Muscle of arm (tissue), 14 donors: ENCODE measurements at places on chromosomes 6 and 20. TPM values are rescaled to one million over a fixed set of nuclear protein-coding genes. Genes with fewer than 3 reads are reported as not detected.

Gene TRIM31
- polyA plus RNA-seq, result not detected

Gene LGSN
- polyA plus RNA-seq, result not detected

Gene TREML2
- polyA plus RNA-seq, result 0.35 TPM

Gene PCK1
- 0.11 TPM for polyA plus RNA-seq

Gene SMAP1
- polyA plus RNA-seq, result 32.0 TPM

Gene NOX3
- polyA plus RNA-seq, result not detected

Gene FAM83D
- polyA plus RNA-seq, result 4.6 TPM

Gene HLA-DPA1
- polyA plus RNA-seq, result 44.7 TPM

Gene MDFI
- polyA plus RNA-seq, result 43.2 TPM

Gene C6orf15
- not detected for polyA plus RNA-seq

Gene PROCR
- 30.2 TPM for polyA plus RNA-seq

Gene MROH8
- 3.8 TPM for polyA plus RNA-seq

Gene GABRR1
- polyA plus RNA-seq, result 0.90 TPM

Gene BANF2
- polyA plus RNA-seq, result not detected

Gene LPIN3
- 5.3 TPM for polyA plus RNA-seq

GRCh38 chr20:32830437-32830836, 10.7 kb downstream of the MAPRE1 start:
- no peak for DNase-seq

DNA sequence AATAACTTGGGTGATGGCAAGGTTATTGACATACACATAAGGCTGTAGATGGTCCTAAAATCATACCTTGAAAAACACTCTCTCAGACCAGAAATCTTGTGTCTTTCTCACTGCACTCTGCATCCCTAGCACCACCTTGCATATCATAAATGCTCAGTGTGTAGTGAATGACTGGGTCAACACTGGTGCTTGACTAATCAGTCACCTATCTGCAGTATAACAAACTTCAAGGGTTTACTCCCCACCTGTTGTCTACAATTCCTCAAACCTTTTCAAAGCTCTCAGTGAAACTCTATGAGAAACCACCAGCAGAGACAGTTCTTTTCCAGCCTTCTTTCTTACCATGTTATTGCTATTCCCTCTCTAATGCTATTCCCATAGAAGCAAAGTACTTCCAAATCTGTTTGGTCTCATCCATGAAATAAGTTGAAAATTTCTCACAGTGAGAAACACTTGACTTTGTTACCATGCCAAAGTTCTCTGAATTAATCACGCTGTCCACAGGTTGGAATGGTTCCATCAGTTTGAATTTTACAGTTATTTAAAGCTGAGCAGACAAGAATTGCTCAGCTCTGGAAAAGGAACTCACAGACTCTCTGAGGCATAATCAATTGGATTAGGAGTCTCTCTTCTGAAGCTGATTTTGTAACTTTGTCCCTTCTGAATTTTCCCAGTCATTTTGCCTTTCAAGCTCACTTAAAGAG, 104.8 kb upstream of the EYA4 start:
- peak; percentile 44 for DNase-seq

- DNase-seq, result no peak
These were observed 5.2 kb upstream of the PLCB1 start for GRCh38 chr20:8126841-8127378.

- no peak for DNase-seq
These were observed 107.5 kb downstream of the DTNBP1 start for GRCh38 chr6:15555101-15556038.

- no peak for DNase-seq
These were observed 72.4 kb upstream of the NHSL1 start for GRCh38 chr6:138571585-138572166.

GRCh38 chr6:39296745-39297640, 17.2 kb downstream of the KCNK17 start:
- peak; percentile 60 for DNase-seq

GRCh38 chr20:44065401-44066340, 121.3 kb downstream of the JPH2 start:
- no peak for DNase-seq

GRCh38 chr6:56282391-56282790, 35.0 kb upstream of the COL21A1 start:
- DNase-seq, result no peak

DNA sequence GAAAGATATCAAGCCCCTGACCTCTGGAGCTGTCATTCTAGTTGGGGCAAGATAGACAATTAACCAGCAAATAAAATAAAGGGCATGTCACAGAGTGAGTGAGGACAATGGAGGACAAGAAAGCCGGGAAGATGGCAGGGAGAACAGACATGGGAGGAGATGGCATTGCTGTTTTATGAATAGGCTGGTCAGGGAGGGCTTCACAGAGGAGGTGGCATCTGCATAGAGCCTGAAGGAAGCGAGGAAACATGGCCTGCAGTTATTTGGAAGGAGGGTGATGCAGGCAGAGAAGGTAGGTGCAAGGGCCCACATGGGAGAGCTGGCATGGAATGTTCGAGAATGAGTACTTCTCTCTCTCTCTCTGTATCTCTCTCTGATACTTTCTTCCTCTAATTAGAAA, 63.7 kb downstream of the EFCAB8 start:
- DNase-seq, result no peak

DNA sequence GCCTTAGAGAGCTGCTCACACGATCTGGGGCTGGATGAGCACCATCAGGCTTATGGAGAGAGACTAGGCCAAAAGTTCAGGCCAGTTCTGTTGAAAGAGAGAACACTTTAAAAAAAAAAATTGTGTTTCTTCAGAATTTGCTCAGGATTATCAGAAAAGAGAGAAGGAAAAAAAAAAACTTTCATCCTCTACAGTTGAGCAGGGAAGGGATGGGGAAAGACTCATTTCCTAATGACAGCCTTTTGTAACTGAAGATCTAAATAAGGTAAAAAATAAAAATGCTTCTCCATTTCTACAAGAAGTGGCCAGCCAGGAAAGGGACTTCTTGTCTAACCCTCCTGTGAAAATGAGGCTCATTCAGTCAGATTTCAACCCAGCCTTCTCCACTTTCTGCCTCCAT, 134.8 kb downstream of the LY86 start:
- DNase-seq, result no peak

DNA sequence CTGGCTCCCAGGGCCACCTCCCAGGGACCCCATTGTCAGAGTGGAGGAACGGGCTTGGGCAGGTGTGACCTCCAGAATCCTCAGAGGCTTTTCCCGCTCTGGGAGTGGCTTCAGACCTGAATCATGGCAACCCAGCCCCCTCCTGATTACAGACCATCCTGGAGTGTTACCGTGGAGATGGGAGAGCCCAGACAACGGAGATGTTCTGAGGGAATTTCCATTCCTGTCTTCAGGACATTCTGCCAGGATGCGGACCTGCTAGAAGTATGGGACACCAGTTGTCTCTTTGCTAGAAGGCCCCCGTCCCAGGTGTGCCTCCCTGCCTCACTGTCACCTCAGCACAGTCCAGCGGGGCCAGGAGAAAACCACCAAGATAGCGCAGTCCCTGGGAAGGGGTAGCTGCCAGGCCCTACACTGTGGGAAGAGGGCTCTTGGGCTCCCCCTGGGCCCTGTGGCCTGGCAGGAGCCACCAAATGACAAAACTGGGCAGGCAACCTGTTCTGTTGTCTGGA, 109.9 kb downstream of the PSMB1 start:
- DNase-seq, result no peak

GRCh38 chr6:108168501-108169463, 3.0 kb downstream of the NR2E1 start:
- DNase-seq, result no peak

- DNase-seq, result no peak
These were observed 18.5 kb upstream of the GMDS start for GRCh38 chr6:2263896-2264295.

- DNase-seq, result no peak
These were observed 22.7 kb upstream of the TFAP2C start for GRCh38 chr20:56606174-56606945.

GRCh38 chr6:53437557-53438202, 88.9 kb upstream of the ELOVL5 start:
- DNase-seq, result peak; percentile 14

DNA sequence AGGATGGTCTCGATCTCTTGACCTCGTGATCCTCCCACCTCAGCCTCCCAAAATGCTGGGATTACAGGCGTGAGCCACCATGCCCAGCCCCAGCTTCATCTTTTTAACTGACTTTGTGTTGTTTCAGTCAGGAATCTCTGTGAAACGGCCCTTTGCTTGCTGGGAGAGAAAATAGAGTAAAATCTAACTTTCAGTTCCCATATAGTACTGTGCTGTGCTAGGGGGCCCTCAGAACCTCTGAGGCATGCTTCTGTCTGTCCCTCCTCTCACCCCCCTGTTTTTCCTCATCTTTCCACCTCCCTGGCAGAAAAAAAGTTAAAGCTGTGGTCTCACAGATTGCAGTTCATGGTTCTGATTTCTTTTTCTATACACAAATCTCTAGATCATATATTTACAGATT, 48.4 kb downstream of the LRP11 start:
- no peak for DNase-seq

- no peak for DNase-seq
These were observed 39.4 kb upstream of the PHACTR3 start for GRCh38 chr20:59564943-59565342.

- no peak for DNase-seq
These were observed 224.3 kb downstream of the ERMARD start for GRCh38 chr6:169975701-169976100.

- no peak for DNase-seq
These were observed 32.5 kb upstream of the DLGAP4 start for GRCh38 chr20:36273414-36274180.

GRCh38 chr6:26064619-26065257, 22.5 kb upstream of the HFE start:
- peak; percentile 45 for DNase-seq

DNA sequence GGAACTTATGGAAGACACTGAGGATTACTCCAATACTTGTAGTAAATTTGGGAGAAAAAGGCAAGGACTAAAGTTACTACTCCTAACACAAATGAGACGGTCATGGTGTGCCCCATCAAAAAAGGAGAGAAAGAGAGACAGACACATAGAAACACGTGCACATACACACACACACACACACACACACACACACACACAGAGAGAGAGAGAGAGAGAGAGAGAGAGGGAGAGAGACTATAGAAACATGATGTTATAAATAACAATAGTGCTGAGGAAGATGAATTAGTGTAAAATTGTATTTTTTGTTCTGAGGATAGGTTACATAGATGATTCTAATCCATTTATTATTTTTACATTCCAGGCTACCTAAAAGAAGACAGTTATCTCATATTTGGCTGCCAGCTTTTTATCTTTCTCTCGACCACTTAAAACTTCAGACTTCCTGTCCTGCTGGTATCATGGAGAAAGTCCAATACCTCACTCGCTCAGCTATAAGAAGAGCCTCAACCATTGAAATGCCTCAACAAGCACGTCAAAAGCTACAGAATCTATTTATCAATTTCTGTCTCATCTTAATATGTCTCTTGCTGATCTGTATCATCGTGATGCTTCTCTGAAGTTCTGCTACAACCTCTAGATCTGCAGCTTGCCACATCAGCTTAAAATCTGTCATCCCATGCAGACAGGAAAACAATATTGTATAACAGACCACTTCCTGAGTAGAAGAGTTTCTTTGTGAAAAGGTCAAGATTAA, 10.5 kb downstream of the PLN start:
- no peak for DNase-seq

DNA sequence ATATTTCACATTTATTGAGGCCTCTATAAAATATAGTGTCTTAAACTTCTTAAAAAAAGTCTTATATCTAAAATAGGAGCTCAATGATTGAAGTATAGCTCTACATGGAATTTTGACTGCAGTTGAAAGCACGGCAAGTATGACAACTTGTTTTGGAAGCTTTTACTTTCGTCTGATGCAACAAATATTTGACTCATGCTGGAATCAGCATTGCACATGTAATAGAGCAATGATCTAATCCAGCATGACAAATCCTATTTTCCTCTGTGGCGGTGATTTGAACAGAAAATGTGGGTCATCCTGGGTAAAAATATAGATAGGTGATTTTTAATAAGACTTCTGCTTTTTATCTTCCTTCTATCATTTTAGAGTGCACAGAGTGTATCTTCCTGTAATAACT, 111.6 kb downstream of the TINAG start:
- DNase-seq, result peak; percentile 49

- DNase-seq, result no peak
These were observed 177.2 kb upstream of the COL21A1 start for GRCh38 chr6:56424542-56425083.

DNA sequence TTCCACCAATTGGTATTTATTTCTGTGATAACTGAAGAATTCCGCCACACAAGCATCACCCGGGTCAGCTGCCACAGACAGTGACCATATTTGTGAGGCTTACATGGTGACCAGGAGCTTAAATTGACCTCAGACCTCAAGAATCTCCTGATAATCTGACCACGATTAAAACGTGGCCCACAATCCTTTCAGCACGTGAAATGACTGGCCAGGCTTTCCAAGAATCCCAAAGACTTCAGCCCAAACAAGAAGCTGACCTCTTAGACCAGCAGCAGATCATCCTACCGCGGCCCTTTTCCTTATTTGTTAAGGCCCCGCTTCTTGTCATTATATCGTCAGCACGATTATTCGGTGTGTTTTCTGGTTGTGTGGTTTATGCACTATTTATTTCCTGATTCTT, 45.6 kb upstream of the CD93 start:
- no peak for DNase-seq

DNA sequence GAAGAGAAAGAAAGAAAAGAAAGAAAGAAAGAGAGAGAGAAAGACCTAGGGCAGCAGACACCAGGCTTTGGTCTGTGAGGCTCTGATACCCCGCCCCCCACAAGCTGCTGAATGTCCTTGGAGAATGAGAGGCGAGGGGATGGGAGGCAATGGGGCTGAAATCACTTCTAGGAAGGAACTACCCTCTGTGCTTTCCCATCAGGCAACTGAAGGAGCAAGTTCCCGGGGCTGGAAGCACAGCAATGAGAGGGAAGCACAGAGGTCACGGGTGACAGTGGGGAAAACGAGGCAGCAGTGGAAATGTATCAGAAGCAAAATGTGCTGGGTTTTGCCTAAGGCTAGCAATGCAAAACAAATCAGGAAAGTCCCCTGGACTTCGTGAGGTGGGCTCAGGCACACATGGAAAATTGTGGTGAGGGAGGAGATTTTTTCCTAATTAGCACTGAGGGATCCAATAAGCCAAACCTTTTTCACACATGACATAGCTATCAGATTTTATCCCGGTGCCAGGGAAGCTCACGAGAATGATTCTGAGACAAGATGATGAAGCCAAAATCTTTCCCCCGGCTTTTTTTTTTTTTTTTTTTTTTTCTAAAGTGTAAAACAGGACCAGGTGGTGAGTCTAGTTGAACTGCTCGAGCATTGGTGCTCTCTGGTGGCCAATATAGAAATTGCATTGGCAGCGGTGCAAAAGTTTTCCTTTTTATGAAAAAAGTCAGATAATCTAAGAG, 16.8 kb upstream of the ARFGEF2 start:
- DNase-seq, result peak; percentile 80

GRCh38 chr6:20715135-20715806, 181.0 kb downstream of the CDKAL1 start:
- no peak for DNase-seq

GRCh38 chr6:91098006-91098405, 511.1 kb upstream of the MAP3K7 start:
- DNase-seq, result no peak
